ENCODE measurements at places on chromosomes 2 and 18.

DNA sequence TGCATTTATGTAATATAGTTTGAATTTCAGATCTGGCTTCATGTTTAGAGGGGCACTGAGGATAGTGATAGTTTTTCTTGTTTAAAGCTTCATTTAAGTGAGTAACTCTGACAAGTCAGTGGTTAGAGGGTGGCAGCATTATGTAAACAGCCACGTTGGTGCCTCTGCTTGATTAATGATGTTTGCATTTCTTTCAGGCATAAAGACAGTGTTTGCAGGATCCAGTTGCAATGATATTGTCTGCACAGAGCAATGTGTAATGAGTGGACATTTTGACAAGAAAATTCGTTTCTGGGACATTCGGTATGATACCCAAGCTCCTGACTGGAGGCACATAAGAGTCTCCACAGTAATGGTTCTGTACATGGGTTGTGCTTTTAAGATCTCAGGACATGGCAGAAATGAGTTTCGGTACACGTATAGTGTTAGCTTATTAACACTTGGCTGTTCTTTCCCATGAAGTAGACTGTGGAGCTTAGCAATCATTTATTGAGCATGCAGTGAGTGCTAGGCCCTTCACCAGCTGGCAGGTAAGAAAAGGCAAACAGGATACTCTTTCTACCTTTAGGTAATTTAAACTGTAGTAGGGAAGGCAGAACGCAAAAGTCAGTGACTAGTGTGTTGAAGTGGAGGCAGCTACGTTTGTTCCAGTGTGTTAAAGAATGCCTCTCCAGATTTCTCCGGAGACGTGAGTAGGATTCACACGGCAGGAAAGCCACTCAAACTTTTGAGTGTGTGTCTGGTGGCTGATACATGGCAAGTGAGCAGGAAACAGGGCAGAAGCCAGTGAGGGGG, 17.4 kb upstream of the SAG start:
- no peak for DNase-seq

GRCh38 chr2:39419282-39420223, 17.5 kb downstream of the MAP4K3 start:
- no peak for DNase-seq

DNA sequence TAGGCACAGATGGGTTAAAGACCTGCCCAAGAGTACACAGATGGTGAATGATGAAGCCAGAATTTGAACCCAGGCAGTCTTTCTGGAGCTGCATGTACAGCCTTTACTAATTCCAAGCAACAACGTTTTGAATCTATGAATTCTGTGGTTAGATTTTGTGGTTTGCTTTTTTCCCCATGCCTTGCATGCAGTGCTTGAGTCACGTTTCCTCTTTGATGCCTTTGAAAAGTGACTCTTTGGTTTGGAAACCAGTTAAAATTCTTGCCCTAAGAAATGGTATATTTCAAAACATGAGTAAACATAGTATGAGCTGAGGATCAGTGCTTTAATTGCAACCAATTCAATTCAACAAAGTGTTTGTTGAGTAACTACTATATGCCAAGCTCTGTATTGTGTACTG, 48.2 kb upstream of the PPM1B start:
- no peak for DNase-seq

- no peak for DNase-seq
Measured at GRCh38 chr2:27624943-27625342, 3.9 kb downstream of the CCDC121 start.
